GM19239 (cell line): ENCODE measurements at places on chromosomes 11 and 22.

DNA sequence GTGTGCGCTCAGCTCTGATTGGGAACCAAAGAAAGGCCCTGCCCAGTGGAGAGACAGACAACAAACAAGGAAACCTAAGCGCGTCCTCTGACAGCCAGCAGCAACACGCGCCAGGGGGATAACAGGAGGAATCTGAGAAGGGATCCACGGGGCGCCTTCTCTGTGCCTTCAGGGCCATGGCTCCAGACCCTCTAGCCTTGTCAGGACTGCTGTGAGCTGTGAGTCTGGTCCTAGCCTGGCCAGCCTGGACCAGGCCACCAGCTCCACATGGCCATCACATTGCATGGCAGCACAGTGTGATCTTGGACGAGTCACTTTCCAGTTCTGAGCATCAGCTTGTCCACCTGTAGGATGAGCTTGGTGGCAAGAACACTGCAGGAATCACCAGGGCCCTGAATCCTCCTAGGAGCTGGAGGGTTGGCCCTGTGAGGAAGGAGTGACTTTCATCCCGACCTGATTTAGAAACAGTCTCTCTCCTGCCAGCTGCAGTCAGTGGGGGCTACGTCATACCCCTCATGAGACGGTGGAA, 11.8 kb upstream of the MGAT3 start:
- no peak for DNase-seq

GRCh38 chr22:19942157-19943081, 801 bp upstream of the TXNRD2 start:
- DNase-seq: no peak

- DNase-seq: no peak
Measured at GRCh38 chr11:31404614-31405013, 35.0 kb downstream of the DNAJC24 start.

DNA sequence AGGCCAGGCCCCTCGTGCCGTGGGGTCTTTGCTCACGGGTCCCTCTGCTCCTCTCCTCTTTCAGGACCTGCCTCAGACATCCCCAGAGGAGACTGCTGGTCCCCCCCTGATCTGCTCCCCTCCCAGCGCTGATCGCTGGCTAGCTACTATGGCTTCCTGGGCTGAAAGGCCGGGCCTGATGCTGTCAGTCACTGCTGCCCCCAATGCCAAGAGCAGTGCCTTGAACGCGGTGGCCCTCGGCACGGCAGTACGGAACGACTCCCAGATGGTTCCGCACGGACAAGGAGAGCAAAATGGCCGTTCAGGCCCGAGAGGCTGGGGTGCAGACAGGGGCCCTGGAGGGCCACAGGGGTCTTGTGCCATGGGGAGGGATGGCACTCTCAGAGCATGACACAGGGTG, 21.5 kb downstream of the SULT4A1 start:
- DNase-seq: no peak

- DNase-seq: no peak
Measured at GRCh38 chr11:44008088-44008501, 39.7 kb upstream of the ACCSL start.

- DNase-seq: no peak
Measured at GRCh38 chr11:110909336-110909735, 197.1 kb upstream of the ARHGAP20 start.

DNA sequence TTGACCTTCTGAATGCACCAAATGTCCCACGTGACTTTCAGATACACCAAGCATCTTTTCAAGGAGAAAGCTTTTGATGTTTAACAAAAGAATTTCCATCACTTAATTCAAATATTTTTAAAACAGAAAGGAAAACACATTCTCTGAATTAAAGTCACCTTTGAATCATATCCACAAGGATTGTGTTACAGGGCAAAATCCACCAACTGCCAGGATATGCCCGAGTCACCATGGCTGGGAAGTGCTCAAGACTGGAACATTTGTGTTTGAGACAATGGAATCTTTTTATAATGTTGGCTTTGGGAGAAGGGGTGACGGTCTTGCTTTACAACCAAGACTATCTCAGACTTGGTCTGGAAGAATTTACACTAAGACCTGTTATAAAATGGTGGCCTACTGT, 40.8 kb downstream of the BID start:
- no peak for DNase-seq

DNA sequence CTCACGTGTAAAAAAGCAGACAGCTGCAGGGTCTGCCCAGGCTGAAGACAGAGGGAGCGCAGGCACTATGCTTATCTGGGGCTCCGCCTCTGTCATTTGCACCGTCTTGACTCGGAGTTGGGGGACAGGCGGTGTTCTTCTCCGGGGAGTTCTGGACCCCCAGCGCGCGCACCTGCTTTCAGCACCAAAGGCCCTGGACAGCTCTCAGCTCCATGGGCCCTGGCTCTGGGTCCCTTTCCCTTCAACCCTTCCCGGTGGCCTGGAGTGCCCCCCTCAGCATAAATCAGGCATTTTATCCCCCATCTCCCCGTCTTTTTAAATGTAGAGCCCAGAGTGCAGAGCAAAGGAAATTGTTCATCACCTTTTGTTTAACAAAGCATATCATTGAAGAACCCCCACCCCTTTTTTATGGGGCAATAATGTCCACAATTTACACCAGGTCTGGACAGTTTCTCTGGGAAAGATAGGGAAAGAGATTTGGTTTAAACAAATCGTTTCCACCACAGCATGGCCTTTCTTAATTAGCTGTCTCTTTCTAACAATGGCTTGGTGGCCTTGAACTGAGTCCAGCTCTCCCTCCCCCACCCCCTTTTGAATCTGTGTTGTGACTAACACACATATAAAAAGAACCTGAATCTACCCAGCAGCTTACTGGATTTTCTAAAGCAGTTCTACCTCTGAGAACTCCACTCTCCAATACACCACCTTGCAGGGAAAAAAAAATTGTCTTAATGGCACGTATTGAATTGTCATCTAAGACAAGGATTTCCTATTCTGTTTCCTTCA, 1.7 kb downstream of the SEZ6L start:
- no peak for DNase-seq

- DNase-seq: no peak
Measured at GRCh38 chr11:72433455-72434036, 785 bp downstream of the CLPB start.

- DNase-seq: no peak
Measured at GRCh38 chr22:17910561-17911311, 113.6 kb downstream of the MICAL3 start.
